ENCODE measurements at places on chromosomes 1 and 21. TPM values are rescaled to one million over a fixed set of nuclear protein-coding genes. Genes with fewer than 3 reads are reported as not detected.

- no peak for DNase-seq
Measured at GRCh38 chr1:107963601-107964335, 1.2 kb downstream of the VAV3 start.

The NPHS2 gene
- not detected for total RNA-seq

DNA sequence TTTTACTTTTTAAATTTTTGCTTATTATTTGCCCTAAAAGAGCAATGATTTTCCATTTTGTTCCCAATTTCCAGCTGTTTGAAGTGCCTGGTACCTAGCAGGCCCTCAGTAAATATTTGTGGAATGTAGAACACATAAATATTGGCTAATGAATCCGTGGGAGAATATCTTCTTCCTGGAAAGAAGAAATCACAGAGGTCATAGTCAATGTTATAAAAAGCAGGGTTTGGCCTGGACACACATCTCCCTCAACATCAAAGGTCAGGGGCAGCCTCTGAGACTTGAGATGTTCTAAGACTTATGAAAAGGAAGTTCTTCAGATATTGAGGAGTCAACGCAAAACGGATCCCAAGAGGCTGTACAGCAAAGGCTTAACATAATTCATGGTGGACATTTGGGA lies 358.1 kb downstream of the HHAT start:
- no peak for DNase-seq

- no peak for DNase-seq
Measured at GRCh38 chr1:180387413-180387812, 115.0 kb downstream of the ACBD6 start.

GRCh38 chr1:107867897-107868296 lies 97.1 kb downstream of the VAV3 start:
- DNase-seq, result no peak

DNA sequence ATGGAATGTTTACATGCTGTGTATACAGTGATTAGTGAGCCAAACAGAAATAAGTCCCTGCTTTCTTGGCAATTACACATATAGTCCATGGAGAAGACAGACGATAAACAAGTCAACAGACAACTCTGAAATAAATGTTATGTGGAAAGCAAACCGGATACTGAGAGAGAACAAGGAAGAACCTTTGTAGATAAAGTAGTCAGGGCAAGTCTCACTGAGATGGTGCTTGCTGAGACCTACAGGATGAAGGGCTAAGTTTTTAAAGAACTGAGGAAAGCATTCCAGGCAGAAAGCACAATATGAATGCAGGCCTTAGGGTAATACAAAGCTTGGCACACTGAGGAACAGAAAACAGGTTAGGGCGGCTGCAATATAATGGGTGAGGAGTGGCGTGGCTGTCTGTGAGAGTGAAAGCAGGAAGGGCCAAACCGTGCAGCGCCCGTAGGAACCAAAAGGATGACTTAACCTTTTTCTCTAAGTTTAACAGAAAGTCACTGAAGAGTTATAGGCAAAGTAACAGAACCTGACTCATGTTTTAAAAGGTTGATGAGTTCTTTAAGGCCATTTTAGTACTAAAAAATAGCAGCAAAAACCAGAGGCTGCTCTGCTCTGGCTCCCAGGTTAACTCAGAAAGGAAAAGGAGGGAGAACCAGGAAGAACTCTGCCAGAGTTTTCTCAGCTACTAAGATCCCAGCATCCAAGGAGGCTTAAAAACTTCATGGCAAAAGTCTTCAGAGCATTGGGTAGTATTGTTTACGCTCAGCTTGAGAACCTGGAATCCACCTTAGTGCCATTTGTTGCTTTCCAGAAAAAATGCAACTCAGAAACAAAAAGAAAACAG lies 8.7 kb upstream of the TTF2 start:
- no peak for DNase-seq

DNA sequence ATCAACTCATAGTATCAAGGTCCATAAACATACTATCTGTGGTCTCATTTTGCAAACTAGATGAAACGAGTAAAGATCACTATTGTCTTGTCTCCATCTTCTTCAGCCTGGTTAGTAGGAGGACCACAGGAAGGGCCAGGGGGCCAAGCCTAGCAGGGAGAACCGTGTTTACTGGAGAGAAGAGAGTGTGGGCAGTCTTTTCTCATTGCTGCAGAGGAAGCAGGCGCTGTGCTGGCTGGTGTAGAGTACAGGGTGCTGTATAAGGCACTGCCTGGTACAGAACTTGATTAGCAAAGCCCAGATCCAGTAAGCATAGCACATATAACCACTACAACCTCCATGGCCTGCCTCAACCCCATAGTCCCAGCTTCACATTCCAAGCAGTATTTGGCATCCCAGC lies 10.0 kb upstream of the B4GALT3 start:
- no peak for DNase-seq

- DNase-seq, result no peak
Measured at GRCh38 chr21:29637134-29637533, 302.7 kb downstream of the GRIK1 start.

DNA sequence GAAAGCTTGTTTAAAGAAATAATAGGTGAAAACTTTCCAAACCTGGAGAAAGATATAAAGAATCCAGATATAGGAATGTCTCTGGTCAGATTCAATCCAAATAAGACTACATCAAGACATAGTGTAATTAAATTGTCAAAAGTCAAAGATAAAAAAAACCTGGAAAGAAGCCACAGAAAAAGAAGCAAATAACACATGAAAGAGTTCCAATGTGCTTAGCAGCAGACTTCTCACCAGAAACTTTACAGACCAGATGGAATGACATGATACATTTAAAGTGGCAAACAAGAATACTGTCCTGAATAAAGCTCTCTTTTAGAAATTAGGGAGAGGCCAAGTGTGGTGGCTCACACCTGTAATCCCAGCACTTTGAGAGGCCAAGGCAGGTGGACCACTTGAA lies 1039.9 kb downstream of the KCNT2 start:
- DNase-seq, result no peak

The HTR1D gene
- not detected for total RNA-seq

Measured in left lobe of liver (tissue), 2 donors.